Activated naive CD8-positive, alpha-beta T cell treated with anti-CD3 and anti-CD28 coated beads, Interleukin-2, amount 10 ng/mL, durations not matched to agents 7 days and 5 days (primary cell): ENCODE measurements at places on chromosomes 5 and 9. TPM values are rescaled to one million over a fixed set of nuclear protein-coding genes. Genes with fewer than 3 reads are reported as not detected.

DNA sequence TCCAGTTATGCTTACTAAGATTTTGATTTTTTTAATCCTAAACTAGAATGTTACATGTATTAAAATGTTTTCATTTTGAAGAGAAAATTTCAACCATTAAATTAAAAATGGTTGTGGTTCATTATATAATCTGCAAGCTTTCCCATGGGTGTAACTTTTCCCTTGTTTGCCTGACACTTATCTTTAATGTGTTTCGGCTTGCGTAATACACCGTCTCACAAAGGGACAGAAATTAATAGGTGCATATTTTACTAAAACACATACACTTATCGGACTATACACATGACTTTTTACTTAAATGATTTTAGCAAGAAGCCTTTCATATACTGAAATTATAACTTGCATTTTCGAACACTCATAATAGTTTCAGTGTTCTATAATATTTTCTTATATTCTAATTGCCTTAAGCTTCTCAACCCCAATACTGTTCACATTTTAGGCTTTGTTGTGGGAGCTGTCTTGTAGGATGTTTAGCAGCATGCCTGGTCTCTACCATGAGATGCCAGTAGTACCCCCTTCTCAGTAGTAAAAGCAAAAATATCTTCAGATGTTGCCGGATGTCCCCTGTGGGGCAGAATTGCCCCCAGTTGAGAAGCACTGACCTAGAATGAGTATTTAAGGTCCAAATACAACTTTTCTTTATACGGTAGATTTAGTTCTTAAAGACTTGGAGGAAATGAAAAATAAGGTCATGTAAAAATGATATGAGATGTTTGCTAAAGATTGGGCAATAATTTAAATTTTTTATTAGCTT, 28.6 kb downstream of the UGCG start:
- DNase-seq: no peak
- H3K4me1 ChIP-seq: peaks cover 27% of the 10 kb centered on the region
- H3K36me3 ChIP-seq: peaks cover 30% of the 10 kb centered on the region
- H3K4me3 ChIP-seq: no peak overlapping the region
- H3K27me3 ChIP-seq: no peaks in the 10 kb centered on the region

PLPP7 gene
- total RNA-seq: 0.65 TPM

ZMYND19 gene
- total RNA-seq: 33.0 TPM

DNA sequence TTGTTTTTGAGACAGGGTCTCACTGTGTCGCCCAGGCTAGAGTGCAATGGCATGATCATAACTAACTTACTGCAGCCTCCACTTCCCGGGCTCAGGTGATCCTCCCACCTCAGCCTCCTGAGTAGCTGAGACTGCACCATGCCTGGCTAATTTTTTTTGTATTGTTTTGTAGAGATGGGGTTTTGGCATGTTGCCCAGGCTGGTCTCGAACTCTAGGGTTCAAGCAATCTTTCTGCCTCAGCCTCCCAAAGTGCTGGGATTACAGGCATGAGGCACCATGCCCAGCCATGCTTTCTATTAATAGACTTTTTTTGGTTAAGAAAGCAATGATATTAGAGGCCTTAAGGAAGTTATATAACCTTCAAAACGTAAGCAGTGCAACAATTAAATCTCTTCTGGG, 23.3 kb downstream of the CLTA start:
- no peaks in the 10 kb centered on the region for H3K27me3 ChIP-seq
- no peak overlapping the region for H3K27ac ChIP-seq
- peaks cover 39% of the 10 kb centered on the region for H3K36me3 ChIP-seq
- no peak for DNase-seq

DNA sequence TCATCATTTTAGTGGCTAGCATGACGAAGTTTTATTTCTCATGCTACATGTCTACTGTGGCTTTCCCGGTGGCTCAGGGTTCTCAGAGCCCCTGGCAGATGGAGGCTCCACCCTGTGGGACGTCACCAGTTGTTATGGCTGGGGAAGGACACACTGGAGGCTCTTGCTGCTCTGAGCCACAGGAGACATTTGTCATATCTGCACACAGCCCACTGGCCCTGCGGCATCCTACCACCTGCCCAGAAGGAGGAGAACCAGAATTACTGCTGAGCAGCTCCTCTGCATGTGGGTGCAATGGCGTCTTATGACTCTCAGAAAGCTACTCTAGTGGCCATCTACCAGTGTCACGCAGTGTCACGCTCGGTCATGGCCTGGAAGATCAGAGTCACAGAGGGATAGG, 6.6 kb downstream of the OR13J1 start:
- no peak overlapping the region for H3K4me3 ChIP-seq
- no peaks in the 10 kb centered on the region for H3K36me3 ChIP-seq
- DNase-seq: no peak
- peaks cover 18% of the 10 kb centered on the region for H3K27me3 ChIP-seq

RAPGEF6 gene
- total RNA-seq: 51.2 TPM

DNA sequence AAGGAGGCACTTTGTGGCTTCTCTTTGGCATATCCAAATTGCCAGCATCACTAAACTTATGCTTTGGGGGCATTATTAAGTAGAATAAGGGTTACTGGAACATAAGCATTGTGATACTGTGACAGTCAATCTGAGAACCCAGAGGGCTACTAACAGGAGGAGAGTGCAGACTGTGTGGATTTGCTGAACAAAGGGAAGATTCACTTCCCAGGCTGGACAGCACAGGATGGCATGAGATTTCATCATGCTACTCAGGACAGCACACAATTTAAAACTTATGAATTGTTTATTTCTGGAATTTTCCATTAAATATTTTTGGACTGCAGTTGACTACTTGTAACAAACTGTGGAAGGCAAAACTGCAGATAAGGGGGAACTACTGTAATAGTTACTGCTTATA, 212.5 kb downstream of the TMC1 start:
- no peak for DNase-seq
- H3K4me1 ChIP-seq: no peaks in the 10 kb centered on the region
- no peak overlapping the region for H3K4me3 ChIP-seq

DNA sequence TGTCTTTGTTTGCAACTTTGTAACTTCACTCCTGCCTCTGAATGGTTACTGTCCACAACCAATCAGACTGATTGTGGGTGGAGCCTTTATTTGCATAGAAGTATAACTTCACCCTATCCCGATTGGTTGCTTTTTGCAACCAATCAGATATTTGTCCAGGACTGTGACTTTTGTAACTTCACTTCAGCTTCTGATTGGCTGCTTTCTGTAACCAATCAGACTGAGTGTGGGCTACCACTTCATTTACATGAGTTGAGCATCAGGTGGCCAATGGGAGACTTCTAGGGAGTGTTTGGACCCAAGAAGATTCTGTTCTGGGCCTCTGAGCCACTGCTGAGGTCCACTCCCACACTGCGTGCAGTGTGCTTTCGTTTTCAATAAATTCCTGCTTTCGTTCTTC, 1810.7 kb upstream of the CDH6 start:
- no peak overlapping the region for H3K4me3 ChIP-seq
- DNase-seq: no peak
- H3K27ac ChIP-seq: no peak overlapping the region
- H3K4me1 ChIP-seq: no peaks in the 10 kb centered on the region

OR4F3 gene
- total RNA-seq: not detected

IFNA2 gene
- not detected for total RNA-seq

PAXX gene
- 97.2 TPM for total RNA-seq

- no peaks in the 10 kb centered on the region for H3K36me3 ChIP-seq
- no peak overlapping the region for H3K4me3 ChIP-seq
- no peak overlapping the region for H3K27ac ChIP-seq
- H3K4me1 ChIP-seq: peaks cover 4% of the 10 kb centered on the region
Measured at GRCh38 chr9:137520614-137521404, 29.4 kb downstream of the PNPLA7 start.

DNA sequence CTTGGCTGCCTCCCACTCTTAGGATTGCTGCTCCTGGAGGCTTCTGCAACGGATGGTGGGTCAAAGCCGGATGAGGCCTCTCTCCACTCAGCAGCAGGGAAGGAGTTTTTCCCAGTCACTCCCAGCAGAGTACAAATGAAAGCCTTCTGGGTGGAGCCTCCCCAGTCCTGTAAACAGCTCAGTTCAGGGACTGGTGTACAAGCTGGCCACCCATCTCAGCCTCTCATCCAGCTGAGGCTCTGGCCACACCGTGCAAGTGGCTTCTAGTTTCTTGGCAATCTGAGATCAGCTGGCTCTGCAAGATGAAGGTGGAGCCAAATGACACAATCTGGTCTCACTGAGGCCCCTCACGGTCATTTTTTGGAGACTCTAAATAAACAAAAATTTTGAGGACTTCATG, 10.0 kb downstream of the GPX3 start:
- peaks cover 47% of the 10 kb centered on the region for H3K36me3 ChIP-seq
- H3K4me1 ChIP-seq: no peaks in the 10 kb centered on the region
- H3K27ac ChIP-seq: no peak overlapping the region
- no peak for DNase-seq
- H3K27me3 ChIP-seq: no peaks in the 10 kb centered on the region

ROR2 gene
- 0.08 TPM for total RNA-seq
